ENCODE measurements at places on chromosomes 4 and X.

DNA sequence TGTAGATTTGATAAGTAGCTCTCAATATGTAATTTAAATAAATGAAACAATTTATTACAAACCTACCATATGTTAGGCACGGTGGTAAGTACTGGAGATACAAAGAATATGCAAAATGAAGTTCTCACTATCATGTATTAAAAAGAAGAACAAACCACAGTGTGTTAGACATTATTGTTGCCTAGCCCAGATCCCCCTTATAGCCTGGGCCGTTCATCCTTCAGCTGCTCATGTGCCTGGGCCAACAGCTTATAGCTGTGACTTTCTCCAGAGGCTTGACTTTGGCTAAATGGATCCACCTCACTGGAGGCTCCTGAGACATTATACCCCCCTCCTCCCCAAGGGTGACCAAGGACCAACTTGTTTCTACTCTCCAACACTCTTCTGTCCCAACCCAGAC is 29.8 kb upstream of the CCNG2 start:
- no peak for DNase-seq

GRCh38 chrX:55546956-55547355 is 57.3 kb upstream of the USP51 start:
- no peak for DNase-seq

- no peak for DNase-seq
Observed at GRCh38 chrX:79181401-79181800, 36.9 kb downstream of the GPR174 start.

DNA sequence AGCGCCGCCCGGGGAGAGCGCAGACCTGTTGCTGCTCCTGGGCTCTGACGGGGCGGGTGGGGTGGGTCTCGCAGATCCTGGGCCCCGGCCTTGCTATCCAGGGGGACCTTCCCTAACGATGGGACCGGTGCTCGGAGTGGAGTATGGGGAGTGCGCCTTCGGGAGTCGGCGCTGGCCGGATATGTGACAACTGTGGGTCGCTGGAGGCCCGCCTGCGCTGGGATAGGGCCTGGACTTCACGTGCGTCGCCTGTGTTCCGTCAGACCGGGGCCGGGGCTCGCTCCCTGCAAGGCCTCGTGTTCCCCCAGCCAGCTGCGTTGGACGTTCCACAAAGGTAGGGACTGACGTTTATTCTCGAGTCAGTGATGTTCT is 1.3 kb downstream of the TBL1X start:
- DNase-seq, result no peak

DNA sequence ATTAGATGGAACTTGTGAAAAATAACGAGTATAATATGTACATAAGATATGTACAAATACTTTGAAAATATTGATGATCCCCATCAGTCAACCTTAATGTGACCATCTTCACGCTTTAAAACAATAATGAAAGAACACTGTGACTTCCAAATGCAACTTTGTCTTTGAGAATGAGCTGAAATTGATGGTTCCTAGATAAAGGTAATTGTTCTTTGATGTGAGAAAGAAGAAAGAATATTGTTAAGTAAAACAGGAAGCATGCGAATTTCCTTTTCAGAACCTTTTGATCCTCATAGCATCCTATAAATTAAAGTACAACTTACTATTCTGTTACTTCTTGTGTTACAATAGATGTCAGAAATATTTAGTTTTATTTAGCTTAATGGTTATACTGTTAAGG is 22.2 kb downstream of the IL2 start:
- DNase-seq, result no peak

DNA sequence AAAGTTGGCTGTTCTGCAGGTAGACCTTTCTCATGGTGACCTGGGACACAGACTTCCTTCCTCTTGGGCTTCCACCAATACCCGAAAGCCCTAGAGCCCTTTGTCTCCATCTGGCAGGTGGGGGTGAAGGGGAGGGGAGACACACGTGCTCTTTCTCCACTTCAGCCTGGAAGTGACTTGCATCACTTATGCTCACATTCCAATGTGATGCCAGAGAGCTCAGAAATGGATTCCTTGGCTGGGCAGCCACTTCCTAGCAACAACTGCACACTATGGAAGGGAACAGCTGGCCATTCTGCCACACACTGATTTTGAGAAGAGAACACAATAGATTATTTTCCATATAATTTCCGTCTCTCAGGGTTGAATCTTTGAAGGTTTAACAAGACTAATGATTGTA is 36.3 kb downstream of the C4orf51 start:
- no peak for DNase-seq

DNA sequence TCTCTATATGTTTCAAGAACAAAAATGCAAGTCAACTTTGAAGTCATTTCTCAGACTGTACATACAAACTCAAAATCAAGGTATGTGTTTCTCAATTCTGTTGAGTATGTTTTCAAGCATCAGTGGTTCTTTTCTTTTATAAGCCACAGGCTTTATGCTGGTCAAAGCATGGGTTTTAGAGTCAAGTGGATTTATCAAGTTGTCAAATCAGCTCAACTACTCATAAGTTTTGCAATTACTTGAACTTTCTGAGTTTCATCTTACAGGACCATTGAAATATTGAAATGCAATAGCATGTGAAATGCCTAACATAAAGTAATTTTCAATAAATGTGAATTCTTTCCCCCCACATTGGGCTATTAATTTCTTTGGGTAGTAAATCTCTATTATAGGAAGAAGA is 239.9 kb upstream of the DKK2 start:
- no peak for DNase-seq

DNA sequence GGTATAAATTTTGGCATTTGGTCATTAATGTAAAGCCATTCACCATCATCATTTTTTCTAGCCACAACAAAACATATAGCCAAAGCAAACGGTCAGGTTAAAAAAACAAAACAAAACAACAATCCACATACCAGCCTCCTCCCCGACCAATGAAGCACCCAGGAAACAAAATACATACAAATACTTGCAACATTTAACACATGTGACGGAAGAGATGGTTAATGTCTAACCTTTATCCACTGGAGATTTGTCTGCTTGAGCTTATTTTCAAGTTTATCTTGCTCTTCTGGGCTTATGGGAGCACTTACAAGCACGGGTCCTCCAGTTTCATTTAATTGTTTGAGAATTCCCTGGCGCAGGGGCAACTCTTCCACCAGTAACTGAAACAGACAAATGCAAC is 857.5 kb upstream of the FTHL17 start:
- DNase-seq, result no peak

DNA sequence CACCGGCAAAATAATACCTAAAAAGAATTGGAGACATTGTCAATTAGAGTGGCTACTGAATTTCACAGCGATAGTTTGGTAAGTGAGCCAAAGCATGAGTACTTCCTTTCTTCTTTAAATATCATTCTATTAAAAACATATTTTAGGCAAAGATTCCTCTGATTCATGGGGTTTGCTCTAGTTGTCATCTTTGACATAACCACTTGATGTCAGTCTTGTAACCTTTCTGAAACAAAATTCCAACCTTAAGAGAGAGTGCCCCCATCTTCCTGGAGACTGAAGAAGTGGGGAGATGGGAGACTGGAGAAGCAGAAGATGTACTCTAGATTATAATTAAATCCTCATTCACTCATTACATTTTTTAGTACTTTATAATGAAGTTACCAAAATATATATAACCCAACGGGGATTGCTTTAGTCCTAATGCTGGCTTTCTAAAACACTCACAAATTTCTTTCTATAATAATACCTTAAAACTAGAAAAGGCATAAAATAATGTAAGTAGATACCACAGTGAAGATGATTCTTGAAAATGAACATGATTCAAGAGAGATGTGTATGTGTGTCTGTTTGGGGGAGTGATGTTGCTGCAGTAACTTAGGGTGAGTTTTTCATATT is 96.4 kb downstream of the EMCN start:
- peak; percentile 4 for DNase-seq

DNA sequence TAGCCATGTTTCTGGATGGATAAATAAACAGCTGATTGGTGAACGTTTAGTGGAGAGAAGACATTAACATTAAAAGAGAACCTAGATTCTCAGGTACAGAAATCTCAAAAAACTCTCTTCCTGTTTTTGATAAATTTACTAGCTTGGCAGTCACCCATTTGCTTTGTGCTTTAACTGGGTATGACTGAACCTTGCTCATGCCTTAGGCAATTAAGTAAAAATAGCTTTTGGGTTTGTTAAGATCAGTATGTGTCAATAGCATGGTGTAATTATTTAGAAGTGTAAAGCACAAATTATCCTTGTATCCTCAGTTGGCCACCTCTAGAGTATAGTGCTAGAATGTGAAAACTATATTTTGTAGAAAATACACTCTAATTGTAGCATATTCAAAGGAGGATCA is 200.0 kb downstream of the CFAP299 start:
- no peak for DNase-seq

DNA sequence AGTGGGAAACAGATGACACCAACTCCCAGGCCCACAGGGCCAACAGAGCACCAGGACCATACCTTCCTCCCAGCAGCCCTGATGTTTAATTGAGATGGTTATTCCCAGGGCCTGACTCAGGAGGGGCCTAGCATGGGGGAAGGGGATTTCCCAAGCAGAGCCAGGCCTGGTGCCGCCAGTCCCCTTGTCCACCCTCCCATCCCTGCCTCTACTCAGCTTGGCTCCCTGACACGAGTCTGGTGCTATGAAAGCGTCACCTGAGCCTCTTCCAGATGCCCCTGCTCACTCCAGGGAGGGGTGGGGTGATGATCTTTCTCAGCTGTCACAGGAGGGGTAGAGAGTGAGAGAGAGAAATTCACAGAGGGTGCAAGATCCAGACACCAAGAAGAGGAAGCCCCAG is 72.7 kb downstream of the EFNB1 start:
- DNase-seq, result no peak

DNA sequence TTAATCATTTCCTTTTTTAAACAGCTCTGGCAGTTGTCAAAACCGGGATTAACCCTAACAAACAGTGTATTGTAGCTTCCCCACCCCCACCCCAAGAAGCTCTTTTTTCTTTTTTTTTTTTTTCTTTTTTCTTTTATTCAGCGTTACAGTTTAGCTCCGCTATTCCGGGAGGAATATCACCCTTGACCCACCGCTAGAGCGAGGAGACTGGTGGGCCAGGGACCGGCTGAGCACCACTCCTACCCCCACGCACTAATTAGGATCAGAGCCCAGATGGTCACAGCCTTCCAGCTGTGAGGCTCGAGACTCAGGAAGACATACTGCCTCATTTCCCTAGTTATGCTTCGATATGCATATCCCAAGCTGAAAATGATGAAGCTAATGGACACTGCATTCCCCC is 2.0 kb downstream of the PARM1 start:
- DNase-seq, result no peak

- DNase-seq, result no peak
Observed at GRCh38 chr4:1097553-1097952, 15.8 kb downstream of the RNF212 start.

DNA sequence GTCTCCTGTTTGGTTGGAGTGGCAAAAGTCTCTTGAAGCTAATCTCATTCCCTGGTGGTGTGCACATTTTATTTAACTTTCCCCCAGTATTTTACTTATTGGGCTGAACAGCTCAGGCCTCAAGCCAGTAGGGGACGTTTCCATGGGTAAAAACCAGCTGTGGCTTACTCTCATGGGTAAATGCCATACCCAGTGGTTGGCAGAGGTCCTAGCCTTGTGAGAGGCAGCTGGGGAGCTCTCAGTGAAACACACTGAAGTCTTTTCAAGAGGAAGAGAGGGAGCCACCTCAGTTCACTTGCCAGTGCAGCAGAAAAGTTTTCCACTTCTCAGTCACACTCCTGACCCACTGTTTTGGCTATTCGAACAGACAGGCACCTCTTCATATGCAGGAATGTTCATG is 1964.2 kb downstream of the ARAP2 start:
- DNase-seq, result no peak

- DNase-seq, result no peak
Observed at GRCh38 chr4:83617371-83618035, 81.6 kb downstream of the GPAT3 start.

DNA sequence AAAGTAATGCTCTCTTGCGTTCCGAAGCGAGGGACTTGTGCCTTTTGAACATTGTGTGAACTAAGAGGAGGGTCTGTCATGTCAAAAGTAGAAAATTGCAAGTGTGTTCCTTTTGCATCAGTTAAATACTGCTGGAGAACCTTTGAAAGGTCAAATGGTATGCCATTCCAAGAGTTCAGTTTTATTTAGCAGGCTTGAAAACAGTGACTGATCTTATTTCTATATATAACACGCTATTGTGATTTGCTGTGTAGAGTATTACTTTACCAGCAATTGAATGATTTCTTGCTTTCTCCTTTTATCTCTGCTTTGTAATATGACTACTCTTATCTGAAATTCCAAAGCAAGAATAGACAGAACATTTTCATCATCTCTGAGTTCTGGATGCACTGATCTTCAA is at the start of gene TECRL:
TSS of gene TECRL (minus strand) at position 151 of the 400 bp plus-strand sequence. CDS start at position 52, 99 bp downstream.
- no peak for DNase-seq

DNA sequence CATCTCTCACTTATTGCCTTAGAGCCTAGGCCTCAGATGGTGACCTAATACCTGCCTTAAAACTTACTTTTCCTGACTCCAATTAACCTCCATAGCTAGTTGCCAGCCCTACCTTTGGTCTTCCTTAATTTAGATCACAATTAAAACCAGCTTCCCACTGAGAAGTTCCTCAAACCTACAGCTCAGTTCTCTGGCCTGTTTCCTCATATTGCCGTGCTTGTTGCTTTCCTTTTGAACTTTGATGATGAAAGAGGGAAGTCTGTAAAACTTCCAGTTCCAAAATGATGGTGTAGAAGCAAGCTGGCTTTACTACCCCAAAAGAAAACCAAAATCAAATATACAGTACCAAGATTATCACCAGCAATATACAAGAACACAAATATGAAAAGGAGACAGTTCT is 28.9 kb upstream of the CAMK2D start:
- DNase-seq, result no peak

GRCh38 chr4:153495480-153496193 is 29.5 kb downstream of the TMEM131L start:
- no peak for DNase-seq

DNA sequence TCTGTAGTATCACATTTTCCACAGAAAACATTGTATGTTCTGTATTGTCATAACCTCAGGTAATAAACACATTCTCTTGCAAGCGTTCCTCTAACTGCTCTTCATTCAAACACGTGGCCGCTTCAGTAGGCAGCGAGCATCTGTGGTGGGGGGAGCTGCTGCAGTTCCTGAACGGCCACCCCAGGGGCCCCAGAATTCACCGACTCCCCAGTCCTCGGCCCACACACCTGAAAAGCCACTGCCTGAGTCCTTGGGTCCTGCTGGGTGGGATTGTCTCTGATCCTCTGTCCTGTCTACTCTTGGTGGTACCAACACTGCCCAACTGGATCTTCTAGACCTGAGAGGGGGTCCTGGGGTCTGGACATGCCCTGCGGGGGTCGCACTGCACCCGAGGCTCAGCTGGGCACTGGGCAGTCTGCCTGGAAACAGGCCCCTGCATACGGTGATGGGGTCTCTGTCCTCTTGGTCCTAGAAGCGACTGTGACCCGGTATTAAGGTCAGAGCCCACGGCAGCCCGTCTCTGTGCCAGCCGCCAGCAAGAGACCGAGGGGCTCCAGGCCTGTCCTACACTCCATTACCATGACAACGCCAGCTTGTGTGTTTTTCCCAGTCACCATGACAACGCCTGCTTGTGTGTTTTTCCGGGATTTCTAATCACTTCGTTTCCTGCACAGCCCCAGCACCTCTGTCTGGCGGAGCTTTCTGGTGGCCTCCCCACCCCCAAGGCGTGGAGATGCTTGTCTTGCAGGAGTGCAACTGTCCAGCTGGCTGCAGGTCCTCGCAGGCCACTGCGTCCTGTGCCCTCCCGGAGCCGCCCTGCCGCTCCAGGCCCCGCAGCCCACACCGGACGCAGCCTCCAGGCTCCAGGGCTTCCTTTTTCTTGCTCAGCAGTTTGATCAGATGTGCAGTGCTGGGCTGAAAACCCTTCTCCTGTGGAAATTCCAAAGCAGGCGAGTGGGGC is 16.0 kb downstream of the CTBP1 start:
- DNase-seq, result no peak

GRCh38 chrX:150842198-150842685 is 56.2 kb downstream of the CD99L2 start:
- peak; percentile 91 for DNase-seq
